ENCODE measurements at places on chromosomes 3 and 15. TPM values are rescaled to one million over a fixed set of nuclear protein-coding genes. Genes with fewer than 3 reads are reported as not detected.

DNA sequence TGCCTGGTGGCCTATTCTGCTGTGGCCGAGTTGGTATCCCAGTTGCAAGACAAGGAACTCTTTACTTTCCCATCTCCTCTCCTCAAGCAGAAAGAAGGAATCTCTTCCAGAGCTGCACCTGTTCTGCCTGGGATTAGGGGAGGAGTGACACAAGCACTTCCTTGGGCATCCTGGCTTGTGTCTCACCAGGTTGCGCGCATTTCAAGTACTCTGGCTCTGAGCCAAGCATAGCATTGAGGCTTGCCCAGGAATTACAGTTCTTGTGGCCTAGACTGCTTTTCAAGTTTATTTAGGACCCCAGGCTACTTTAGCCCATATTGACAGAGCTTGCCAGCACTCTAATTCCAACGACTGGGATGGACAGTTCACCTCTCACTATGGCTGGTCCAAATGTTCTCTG lies 150.5 kb downstream of the RSRC1 start:
- H3K27me3 ChIP-seq: no peaks in the 10 kb centered on the region
- H3K4me1 ChIP-seq: no peaks in the 10 kb centered on the region
- DNase-seq: no peak
- H3K4me3 ChIP-seq: no peak overlapping the region

Gene SPATA12
- 0.17 TPM for total RNA-seq

GRCh38 chr15:52351206-52351908 lies 55.8 kb upstream of the MYO5C start:
- no peak for DNase-seq
- no peaks in the 10 kb centered on the region for H3K27me3 ChIP-seq
- peaks cover 33% of the 10 kb centered on the region for H3K36me3 ChIP-seq

GRCh38 chr3:196514350-196514716 lies 813 bp downstream of the SMCO1 start:
- DNase-seq: no peak
- no peaks in the 10 kb centered on the region for H3K4me1 ChIP-seq
- H3K27ac ChIP-seq: no peak overlapping the region
- H3K4me3 ChIP-seq: no peak overlapping the region
- no peaks in the 10 kb centered on the region for H3K36me3 ChIP-seq

- H3K36me3 ChIP-seq: no peaks in the 10 kb centered on the region
- no peak for DNase-seq
- peaks cover 10% of the 10 kb centered on the region for H3K4me1 ChIP-seq
- H3K27ac ChIP-seq: peak overlapping the region; percentile 5
- no peak overlapping the region for H3K4me3 ChIP-seq
- H3K27me3 ChIP-seq: no peaks in the 10 kb centered on the region
Observed at GRCh38 chr3:66656609-66657008, 155.8 kb upstream of the LRIG1 start.

GRCh38 chr15:31328428-31328968 lies 1.9 kb downstream of the KLF13 start:
- H3K4me3 ChIP-seq: peak overlapping the region; percentile 75
- peaks cover 8% of the 10 kb centered on the region for H3K36me3 ChIP-seq
- H3K4me1 ChIP-seq: peaks cover 71% of the 10 kb centered on the region
- DNase-seq: peak; percentile 93

Gene PRR20G
- total RNA-seq: not detected

DNA sequence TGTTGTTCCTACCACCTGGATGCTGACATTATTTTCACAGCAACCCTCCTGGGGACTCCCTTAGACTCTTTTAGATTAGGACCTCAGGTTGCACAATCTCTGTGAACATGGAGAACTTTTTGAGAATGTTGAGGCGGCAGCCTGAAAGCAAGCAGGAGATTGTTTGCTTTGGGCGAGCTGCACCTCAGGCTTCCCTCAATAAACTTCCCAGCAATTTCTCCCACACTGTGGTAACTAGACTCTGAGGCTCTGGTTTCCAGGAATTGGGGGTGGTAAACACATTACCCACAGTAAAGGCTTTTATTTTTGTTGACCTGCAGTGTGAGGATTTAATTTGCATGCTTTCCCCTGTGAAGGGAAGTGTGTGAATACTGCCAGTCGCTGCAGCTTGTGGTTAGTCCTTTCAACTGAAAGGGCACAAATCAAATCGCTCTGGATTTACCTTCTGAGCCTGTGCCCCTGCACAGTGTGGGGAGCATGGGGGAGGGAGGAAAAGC lies 35.2 kb upstream of the SIAH2 start:
- H3K36me3 ChIP-seq: no peaks in the 10 kb centered on the region
- no peaks in the 10 kb centered on the region for H3K27me3 ChIP-seq
- no peak for DNase-seq
- H3K4me3 ChIP-seq: no peak overlapping the region
- H3K4me1 ChIP-seq: peaks cover 8% of the 10 kb centered on the region

DNA sequence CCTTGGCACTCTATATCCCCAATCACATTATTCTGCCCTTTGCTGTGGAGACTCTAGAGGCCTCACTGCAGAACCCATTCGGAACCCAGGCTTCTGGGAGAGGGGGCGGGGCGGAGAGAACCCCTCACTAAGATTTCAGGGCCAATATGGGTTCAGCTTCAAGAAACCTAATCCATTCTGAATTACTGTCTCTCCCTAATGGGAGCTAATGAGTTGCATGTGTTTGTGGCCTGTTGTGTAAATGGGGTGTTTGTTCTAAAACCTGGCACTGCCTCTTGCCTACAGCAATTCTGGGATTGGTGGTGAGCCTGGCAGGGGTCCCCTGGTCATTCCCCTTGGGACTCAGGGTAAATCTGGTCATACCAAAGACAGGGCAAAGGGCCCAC lies 605 bp upstream of the RASL12 start:
- H3K27ac ChIP-seq: peak overlapping the region; percentile 76
- no peaks in the 10 kb centered on the region for H3K36me3 ChIP-seq
- peaks cover 36% of the 10 kb centered on the region for H3K27me3 ChIP-seq

DNA sequence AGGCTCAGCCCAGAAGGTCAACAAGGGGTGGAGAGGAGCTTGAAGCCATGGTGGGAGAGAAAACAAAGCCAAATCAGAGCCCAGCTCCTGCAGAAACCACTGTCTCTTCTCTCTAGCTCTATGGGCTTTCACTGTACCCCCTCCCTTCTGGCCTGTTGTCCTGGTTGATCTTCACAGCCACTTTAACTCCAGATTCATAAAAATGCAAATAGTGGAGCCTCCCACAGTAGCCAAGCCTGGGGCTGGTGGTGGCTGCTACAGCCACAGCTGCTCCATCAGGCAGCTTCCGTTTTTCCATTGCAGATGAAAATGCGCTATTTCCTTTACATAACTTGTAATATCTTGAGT lies 20.7 kb upstream of the CAV3 start:
- no peaks in the 10 kb centered on the region for H3K36me3 ChIP-seq
- no peak overlapping the region for H3K27ac ChIP-seq
- H3K4me1 ChIP-seq: no peaks in the 10 kb centered on the region
- DNase-seq: no peak
- H3K4me3 ChIP-seq: no peak overlapping the region
- H3K27me3 ChIP-seq: no peaks in the 10 kb centered on the region

DNA sequence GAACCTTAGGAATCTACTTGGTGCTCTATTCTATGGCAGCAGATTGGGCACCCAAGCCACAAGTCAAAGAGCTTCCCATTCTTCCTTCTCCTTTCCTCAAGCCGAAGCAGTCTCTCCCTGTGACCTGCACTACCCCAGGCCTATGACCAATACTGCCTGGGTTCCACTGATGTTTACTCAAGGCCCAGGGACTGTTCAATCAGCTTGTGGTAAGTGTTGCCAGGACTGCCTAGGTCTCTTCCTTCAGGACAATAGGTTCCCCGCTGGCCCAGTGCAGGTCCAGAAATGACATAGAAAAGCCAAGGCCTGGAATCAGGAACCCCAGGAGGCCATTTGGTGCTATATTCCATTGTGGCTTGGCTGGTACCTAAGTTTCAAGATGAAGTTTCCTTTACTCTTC lies 397.9 kb downstream of the ZIC4 start:
- DNase-seq: no peak
- no peaks in the 10 kb centered on the region for H3K27me3 ChIP-seq
- H3K27ac ChIP-seq: no peak overlapping the region
- H3K4me3 ChIP-seq: no peak overlapping the region
- no peaks in the 10 kb centered on the region for H3K36me3 ChIP-seq

Gene CYFIP1
- 88.9 TPM for total RNA-seq

- H3K36me3 ChIP-seq: no peaks in the 10 kb centered on the region
- H3K27me3 ChIP-seq: no peaks in the 10 kb centered on the region
- no peak overlapping the region for H3K4me3 ChIP-seq
- no peak for DNase-seq
Observed at GRCh38 chr3:67656614-67657013, 2.2 kb upstream of the SUCLG2 start.

Gene CHRD
- 26.5 TPM for total RNA-seq

DNA sequence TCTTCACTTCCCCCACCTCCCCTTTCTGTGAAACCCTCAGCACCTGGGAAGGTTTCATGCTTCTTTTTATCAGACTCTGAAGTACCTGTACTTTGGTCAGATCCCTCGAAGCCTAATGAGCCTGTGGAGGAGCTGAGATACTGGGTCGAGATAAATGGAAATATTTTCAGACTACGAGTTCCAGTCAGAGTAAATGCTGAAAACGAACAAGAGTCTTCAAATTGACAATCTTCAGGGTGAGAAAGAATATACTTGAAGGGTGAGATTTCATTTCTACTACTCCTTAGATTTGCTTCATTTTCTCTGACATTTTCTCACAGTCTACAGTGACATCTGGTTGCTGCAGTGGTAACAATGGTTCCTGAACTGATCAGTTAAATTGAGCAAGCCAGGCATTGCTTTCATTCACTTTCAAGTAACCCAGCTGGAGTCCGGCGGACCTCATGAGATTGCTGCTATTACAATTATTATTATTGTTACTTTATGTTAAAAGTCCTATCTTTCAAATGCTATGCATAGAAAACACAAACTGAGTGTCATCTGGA lies 337.2 kb downstream of the VGLL3 start:
- no peak overlapping the region for H3K4me3 ChIP-seq
- H3K36me3 ChIP-seq: no peaks in the 10 kb centered on the region
- H3K27ac ChIP-seq: no peak overlapping the region
- H3K4me1 ChIP-seq: no peaks in the 10 kb centered on the region
- no peaks in the 10 kb centered on the region for H3K27me3 ChIP-seq
- DNase-seq: no peak

GRCh38 chr15:40079456-40079855 lies 29.2 kb downstream of the BMF start:
- H3K27me3 ChIP-seq: no peaks in the 10 kb centered on the region
- H3K4me3 ChIP-seq: no peak overlapping the region
- no peak overlapping the region for H3K27ac ChIP-seq
- no peak for DNase-seq
- H3K4me1 ChIP-seq: peaks cover 20% of the 10 kb centered on the region
- no peaks in the 10 kb centered on the region for H3K36me3 ChIP-seq

Gene HOMER2
- 4.3 TPM for total RNA-seq

GRCh38 chr15:101578443-101578894 lies 73.7 kb downstream of the TM2D3 start:
- H3K4me1 ChIP-seq: no peaks in the 10 kb centered on the region
- H3K36me3 ChIP-seq: no peaks in the 10 kb centered on the region
- no peak for DNase-seq

Gene KLF15
- total RNA-seq: 6.8 TPM

- H3K36me3 ChIP-seq: no peaks in the 10 kb centered on the region
- H3K27ac ChIP-seq: no peak overlapping the region
- no peak overlapping the region for H3K4me3 ChIP-seq
- H3K27me3 ChIP-seq: no peaks in the 10 kb centered on the region
- DNase-seq: no peak
- H3K4me1 ChIP-seq: peaks cover 11% of the 10 kb centered on the region
Observed at GRCh38 chr3:188697127-188697526, 474.6 kb upstream of the TPRG1 start.

Measured in spleen (tissue), 13 donors.